Activated CD4-positive, CD25-positive, alpha-beta regulatory T cell treated with anti-CD3 and anti-CD28 coated beads, Interleukin-2, amount 50 U/mL, for 24 hours (primary cell): ENCODE measurements at places on chromosomes 4 and X.

DNA sequence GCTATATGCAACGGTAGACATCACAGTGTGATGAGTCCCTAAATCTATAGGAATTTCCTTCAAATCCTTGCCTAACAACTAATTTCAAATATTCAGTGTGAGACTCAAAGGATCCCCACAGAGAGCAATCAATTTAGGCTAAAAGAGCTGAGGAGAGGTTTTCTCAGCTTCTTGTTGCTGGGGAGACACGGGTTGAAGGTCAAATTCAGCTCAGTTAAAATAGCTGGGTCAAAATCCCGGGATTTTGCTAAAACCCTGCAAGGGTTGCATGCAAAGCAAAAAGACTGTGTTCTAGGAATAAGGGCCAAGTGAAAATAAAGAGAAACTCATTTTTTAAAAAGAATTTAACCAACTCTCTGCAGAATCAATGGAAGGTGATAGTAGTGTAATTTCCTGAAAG lies 1073.4 kb downstream of the NLGN4X start:
- no peak for ATAC-seq

DNA sequence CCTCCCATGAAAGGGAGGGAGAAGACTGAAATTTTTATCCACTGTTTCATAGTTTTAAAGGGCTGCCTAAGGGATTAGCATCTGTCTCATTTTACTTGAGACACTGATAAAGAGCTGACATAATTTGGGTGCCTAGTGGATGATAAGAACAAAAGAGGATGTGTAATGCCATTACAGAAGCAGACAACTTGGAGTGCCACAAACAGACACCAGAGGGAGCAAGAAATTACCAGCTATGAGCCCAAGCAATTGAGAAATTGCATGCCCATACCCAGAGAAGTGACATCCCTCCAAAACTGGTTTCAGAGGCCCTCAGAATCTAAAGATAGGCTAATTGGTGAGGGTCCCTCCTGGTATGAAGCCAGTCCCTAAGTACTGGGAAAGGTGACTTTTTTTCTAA lies 38.5 kb upstream of the POU3F4 start:
- no peak for ATAC-seq

- ATAC-seq, result peak; percentile 92
Observed at GRCh38 chr4:40149960-40150385, 46.9 kb upstream of the RHOH start.

GRCh38 chr4:115515772-115516171 lies 402.4 kb upstream of the NDST4 start:
- ATAC-seq, result no peak

GRCh38 chr4:48254381-48255071 lies 15.1 kb downstream of the TEC start:
- ATAC-seq, result no peak

DNA sequence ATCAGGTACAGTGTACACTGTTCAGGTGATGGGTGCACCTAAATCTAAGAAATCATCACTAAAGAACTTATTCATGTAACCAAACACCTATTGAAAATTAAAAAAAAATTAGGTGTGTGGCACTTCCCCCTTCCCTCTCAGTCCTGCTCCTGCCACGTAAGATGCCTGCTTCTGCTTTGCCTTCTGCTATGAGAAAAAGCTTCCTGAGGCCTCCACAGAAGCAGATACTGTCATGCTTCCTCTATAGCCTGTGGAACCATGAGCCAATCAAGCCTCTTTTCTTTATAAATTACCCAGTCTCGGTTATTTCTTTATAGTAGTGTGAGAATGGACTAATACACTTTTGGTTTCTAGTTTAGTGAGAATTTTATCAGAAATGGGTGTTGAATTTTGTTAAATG lies 459.8 kb upstream of the DIPK2B start:
- ATAC-seq, result no peak

DNA sequence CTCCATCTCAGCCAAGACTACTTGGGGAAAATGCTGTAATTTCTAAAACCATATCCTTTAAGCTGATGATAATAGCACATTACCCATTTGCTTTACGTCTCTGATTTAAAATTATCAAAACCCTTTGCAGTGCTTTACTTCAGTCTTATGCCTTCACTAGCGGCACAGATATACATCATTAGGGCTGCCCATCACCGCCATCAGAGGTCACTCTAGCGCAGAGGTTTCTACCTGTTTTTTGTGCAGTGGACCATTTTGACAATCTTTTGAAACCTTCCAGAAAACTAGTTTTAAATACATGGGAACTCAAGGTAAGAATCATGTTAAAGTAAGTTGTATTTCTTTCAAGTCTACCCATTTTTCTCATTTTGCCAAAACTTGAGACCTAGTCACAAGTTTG lies 592.5 kb downstream of the PPARGC1A start:
- no peak for ATAC-seq

DNA sequence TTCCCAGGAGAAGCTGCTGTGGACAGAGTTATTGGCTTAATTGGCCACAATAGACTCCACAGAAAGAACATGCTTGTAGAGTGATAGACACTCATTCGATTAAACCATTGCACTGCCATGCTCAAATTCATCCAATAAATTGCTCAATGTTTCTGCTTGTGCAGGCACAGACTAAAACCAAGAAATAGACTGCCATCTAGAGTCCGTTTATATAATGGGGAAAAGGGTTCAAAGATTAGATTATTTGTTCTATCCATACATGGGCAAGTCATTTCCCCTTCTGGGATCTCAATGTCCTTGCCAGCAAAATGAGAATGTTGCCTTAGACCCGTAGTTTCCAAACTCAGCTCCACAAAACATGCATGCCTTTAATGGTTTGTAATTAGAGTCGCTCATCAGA lies 8.7 kb downstream of the SMIM10 start:
- no peak for ATAC-seq
